ENCODE measurements at places on chromosomes 4 and X. TPM values are rescaled to one million over a fixed set of nuclear protein-coding genes. Genes with fewer than 3 reads are reported as not detected.
A peak's percentile ranks its signal among the peaks of the same experiment; 100 is the strongest.

DNA sequence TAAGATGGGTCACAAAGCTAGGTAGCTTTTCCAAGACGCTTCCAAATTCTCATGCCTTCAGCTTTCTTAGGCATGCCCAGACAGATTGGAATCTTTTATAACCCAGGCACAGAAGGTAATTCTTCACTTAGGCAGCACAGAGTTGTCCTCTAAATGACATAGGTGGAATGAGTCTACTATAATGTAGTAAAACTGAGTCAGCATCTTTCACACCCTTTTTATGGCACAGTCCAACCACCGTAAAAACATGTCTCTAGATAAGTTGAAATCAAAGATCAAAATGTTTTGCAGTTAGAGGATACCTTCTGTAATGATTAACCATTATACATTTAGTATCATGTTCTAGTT, 128.4 kb upstream of the FAT1 start:
- DNase-seq: no peak

- DNase-seq: no peak
Observed at GRCh38 chr4:75722417-75722816, 2.0 kb upstream of the USO1 start.

GRCh38 chr4:175536852-175537453, 275.1 kb downstream of the GPM6A start:
- peak; percentile 9 for DNase-seq

DNA sequence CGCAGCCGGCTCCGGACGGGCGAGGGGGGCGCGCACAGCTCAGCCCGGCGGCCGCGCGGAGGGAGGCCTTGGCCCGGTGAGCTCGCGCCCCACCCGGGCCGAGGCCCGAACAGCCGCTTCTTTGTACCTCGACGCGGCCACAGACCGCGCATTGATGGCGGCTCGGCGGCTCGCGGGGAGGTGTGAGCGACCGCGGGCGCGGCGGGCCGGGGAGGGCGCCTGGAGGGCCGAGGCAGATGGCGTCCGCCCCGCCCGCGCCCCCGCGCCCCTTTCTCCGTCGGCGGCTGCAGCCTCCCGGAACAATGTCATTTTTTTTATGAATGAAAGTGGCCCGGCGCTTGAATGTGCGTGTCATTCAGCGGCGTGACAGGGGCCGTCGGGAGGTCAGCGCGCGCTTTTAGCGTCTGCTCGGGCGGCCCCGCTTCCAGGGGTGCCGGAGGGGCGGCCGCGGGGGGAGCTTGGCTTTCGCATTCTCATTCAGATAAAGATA, 1.8 kb downstream of the FGFR3 start:
- DNase-seq: no peak

GRCh38 chrX:9355739-9356138, 109.1 kb upstream of the TBL1X start:
- no peak for DNase-seq

DNA sequence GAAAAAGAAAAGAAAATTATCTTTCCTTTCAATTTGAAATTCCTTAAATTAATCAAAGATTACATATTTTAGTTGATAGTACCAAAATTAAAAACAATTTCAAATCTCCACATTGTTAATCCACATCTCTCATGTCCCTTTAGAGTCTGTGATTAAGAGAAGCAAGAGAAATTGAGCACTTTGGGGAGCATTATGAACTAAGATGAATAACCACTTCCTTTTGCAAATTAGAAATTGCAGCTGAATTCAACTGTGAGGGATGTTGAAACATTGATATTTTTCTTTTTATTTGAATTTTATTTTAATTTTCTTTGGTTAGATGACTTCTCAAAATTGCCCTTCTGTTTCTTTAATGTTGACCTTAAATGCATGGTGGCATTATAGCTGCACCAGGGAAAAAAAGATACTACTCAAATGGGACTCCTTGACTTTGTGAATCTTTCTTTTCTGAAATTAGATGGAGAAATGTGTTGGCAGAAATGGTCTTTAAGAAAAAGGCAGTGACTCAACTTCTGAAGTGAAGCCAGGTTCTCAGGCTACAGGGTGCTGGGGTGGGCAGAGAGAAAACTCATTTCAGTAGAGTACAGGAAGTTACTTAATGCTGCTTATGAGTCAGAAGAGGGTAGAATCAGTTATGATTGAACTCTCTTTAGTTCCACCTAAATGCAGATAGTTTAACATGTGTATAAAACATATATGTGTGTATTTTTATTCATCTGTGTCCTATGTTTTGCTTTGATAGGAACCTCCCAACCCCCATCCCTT, 92.0 kb upstream of the TNIP3 start:
- no peak for DNase-seq

GRCh38 chrX:25300994-25301393, 285.2 kb upstream of the ARX start:
- no peak for DNase-seq

DNA sequence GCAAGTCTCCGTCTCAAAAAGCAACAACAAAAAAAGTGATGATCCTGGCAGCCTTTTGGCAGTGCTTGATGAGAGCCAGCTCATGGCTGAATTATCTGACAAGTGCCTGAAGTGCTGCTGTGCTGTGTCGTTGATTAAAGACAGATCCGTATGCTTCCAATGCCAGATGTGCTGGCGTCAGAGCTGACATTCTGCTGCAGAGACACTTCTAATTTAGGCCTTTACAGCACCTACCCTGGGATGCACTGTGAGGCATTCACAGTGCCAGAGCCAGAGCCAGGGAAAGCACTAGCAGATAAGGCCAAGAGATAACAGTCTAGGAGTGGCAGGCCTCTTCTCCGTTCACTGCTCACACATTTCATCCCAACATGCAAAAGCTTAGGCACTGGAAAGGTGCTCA, 995.5 kb downstream of the RAB28 start:
- no peak for DNase-seq

- no peak for DNase-seq
Observed at GRCh38 chrX:13085526-13085925, 41.1 kb upstream of the FAM9C start.

The TLR1 gene
- 3.3 TPM for polyA plus RNA-seq
